ENCODE measurements at places on chromosomes 7 and 10. TPM values are rescaled to one million over a fixed set of nuclear protein-coding genes. Genes with fewer than 3 reads are reported as not detected.

The NCOA4 gene
- total RNA-seq = 71.1 TPM

The PPIA gene
- total RNA-seq = 707 TPM

The GAD2 gene
- not detected for total RNA-seq

The HABP2 gene
- not detected for total RNA-seq

The SORCS1 gene
- not detected for total RNA-seq

The TBRG4 gene
- total RNA-seq = 103 TPM

The CPED1 gene
- total RNA-seq = 0.32 TPM

The SLC18A3 gene
- not detected for total RNA-seq

The WDR86 gene
- total RNA-seq = 7.0 TPM

The HEPACAM2 gene
- not detected for total RNA-seq

The SPDYE5 gene
- 0.29 TPM for total RNA-seq

The ANKRD61 gene
- total RNA-seq = not detected

The ELFN1 gene
- not detected for total RNA-seq

The UPK3B gene
- total RNA-seq = 2.7 TPM

The CALHM3 gene
- total RNA-seq = not detected

The OR9A2 gene
- total RNA-seq = not detected

The GDF2 gene
- total RNA-seq = not detected

The IL6 gene
- not detected for total RNA-seq

The CNTNAP2 gene
- 0.19 TPM for total RNA-seq

The BTBD16 gene
- not detected for total RNA-seq

The HPS6 gene
- 27.9 TPM for total RNA-seq

The CHAT gene
- total RNA-seq = not detected

The COL17A1 gene
- not detected for total RNA-seq

The NUPR2 gene
- 1.2 TPM for total RNA-seq

The SDK1 gene
- total RNA-seq = 0.26 TPM

The KIAA1217 gene
- total RNA-seq = 0.69 TPM
